Nephron progenitor cell (in vitro differentiated cells): ENCODE measurements at places on chromosomes 4 and X.

DNA sequence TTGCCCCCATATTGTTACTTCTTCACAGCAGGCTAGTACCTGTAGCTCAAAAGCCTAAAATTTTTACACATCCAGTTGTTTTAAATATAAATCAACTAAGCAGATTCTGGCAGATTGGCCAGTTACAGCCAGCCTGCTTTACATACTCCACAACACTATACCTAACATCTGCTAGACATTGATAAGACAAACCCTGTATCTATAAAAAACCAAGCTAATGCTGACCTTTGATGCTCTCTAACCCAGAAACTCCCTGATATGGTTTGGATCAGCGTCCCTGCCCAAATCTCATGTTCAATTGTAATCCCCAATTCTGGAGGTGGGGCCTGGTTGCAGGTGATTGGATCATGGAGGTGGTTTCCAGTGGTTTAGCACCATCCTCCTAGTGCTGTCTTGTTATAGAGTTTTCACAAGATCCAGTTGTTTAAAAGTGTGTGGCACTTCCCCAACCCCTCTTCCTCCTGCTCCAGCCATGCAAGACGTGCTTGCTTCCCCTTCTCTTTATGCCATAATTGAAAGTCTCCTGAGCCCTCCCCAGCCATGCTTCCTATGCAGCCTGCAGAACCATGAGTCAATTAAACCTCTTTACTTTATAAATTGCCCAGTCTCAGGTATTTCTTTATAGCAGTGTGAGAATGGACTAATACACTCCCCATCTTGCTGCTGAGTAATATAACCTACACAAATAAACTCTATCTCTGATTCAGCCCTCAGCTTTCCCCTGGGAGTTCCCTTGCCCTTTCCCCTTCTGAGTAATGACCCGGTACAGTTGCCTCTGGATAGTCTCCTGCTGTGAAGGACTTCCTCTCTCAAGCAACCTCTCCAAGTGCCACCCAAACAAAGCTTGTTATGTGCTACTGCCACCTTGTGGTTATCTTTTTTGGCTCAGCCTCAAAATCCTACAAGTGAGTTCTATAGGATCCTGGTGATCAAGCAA lies 39.6 kb downstream of the ZCCHC13 start:
- H3K4me3 ChIP-seq: no peak overlapping the region
- peaks cover 8% of the 10 kb centered on the region for H3K4me1 ChIP-seq
- peak; percentile 34 for DNase-seq
- peak overlapping the region; percentile 12 for H3K27ac ChIP-seq
- no peaks in the 10 kb centered on the region for H3K27me3 ChIP-seq

DNA sequence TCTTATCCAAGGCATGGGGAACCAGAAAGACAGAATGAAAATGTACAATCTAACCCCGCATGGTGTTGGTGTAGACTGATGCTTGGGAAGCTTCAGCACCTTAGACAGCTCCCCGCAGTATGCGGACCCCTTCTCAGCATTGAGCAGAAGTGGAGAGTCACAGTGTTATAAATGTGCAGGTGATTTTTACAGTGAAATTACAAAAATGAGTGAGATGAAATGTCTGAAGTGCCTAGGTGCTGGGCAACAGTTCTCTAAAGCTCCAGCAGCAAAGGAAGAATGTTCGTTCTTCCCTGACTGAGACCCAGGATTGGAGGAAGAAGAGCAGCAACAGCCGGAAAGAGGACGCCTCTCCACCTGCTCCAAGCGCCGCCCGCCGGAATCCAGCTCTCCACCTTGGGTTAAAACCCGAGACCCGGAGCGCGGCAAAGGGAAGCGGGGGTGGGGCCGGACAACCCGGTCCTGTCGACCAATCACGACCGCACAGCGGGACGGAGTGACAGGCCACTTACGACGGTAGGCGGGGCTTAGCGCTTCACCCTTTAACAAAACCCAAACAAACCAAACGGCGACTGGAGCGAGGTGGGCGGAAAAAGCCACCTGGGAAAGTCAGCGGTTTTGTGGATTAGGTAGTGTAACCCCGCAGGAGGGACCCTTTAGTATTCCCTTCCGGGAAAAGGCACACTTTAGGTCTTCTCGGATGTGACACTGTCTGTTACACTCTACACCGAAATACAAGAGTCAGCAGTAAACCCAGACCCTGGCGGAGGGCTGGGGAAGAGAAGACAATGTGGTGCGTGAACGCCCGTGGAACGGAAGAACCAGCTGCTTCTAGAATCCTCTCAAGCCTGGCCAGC lies at the start of gene GLRA3:
GLRA3 (minus strand) TSS at position 403 of the 857 bp plus-strand sequence. CDS start 436 bp downstream, outside the sequence.
- H3K27me3 ChIP-seq: peaks cover 23% of the 10 kb centered on the region
- H3K4me1 ChIP-seq: peaks cover 20% of the 10 kb centered on the region
- no peaks in the 10 kb centered on the region for H3K36me3 ChIP-seq
- no peak within 1 kb of the TSS for H3K27ac ChIP-seq
- peak; percentile 92 for DNase-seq
- peak within 1 kb of the TSS; percentile 83 for H3K4me3 ChIP-seq

GRCh38 chr4:71110499-71110898 lies 117.0 kb downstream of the DCK start:
- no peak for DNase-seq
- peaks cover 7% of the 10 kb centered on the region for H3K4me1 ChIP-seq
- H3K27me3 ChIP-seq: peaks cover 2% of the 10 kb centered on the region
- H3K4me3 ChIP-seq: no peak overlapping the region
- no peaks in the 10 kb centered on the region for H3K36me3 ChIP-seq
- H3K27ac ChIP-seq: no peak overlapping the region

DNA sequence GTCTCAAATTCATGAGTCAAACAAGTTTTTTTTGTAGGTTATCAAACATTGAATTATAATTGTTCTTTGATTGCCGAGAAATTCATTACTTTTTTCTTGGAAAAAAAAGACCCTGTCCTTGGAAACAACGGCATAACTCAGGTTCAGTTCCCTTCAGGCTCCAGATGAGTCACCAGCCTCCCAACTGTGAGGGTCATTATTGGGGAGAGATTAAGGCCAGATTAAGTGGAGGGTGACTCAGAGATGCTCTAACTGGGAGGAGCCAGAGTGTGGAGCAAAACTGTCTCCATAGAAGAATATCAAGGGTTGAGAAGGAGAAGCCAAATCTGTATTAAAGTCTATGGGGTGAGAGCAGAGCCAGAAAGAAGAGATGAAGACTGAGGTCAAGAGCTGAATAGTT lies 9.6 kb downstream of the ADGRG4 start:
- no peaks in the 10 kb centered on the region for H3K36me3 ChIP-seq
- no peak for DNase-seq
- H3K4me1 ChIP-seq: no peaks in the 10 kb centered on the region
- H3K4me3 ChIP-seq: no peak overlapping the region

DNA sequence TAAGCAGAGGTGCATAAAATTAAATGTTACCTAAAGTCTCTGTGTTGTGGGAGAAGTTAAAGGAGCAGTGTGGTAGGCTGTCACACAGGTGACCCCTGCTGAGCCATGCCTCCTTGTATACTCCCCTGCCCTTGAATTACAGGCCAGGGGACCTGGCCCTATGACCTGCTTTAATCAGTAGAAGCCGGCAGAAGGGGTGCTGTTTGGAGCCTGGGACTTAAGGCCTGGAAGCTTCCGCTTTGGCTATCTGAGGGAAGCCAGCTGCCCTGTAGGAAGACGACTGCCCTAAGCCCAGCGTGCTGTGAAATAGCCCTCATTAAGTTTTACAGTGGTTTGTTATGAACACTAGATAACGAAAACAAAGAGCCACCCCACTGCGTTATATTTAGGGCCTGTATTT lies 34.1 kb downstream of the SPINK2 start:
- H3K27me3 ChIP-seq: peaks cover 4% of the 10 kb centered on the region
- H3K4me1 ChIP-seq: peaks cover 30% of the 10 kb centered on the region
- peak overlapping the region; percentile 61 for H3K27ac ChIP-seq
- H3K36me3 ChIP-seq: no peaks in the 10 kb centered on the region
- H3K4me3 ChIP-seq: no peak overlapping the region
